NCI-H2029 (cell line): ENCODE measurements at places on chromosomes 12 and 14.

DNA sequence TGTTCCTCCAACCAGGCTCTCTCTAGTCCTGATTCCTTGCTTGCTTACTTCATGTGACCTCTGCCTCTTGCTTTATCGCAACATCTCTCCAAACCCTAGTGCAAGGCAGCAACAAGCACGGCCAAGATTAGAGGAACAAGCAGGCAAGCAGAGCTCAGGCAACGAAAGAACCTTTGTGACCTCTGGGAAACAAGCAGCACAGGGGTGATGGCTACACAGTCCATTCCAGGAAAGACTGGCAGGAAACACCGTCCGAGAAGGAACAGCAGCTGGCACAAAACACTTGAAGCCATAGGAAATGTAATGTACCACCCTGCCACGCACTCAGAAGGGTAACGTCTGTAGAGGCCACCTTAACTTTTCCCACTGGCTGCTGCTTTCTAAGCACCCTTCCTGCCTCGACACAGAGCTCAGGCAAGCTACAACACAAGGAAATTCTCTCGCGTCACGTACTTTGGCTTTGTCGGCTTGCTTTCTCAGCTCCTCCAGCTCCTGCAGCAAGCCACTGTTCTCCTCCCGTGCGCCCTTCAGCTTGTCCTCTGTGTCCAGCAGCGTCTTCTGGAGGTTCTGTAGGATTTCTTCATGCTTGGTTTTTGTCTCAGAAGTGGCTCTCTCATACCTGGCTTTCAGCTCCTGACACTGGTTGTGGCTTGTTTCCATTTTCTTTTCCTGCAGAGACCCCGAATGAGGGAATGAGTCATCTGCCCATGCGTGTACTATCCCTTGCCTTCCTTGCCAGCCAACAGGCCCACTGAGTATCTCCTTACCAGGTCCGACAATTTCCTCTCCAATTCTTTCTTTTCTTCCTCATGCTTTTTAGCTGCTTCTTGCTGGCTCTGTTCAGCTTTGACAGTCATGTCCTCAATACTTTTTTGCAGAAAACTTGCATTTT is 61.4 kb upstream of the VPS33A start:
- no peak for DNase-seq

DNA sequence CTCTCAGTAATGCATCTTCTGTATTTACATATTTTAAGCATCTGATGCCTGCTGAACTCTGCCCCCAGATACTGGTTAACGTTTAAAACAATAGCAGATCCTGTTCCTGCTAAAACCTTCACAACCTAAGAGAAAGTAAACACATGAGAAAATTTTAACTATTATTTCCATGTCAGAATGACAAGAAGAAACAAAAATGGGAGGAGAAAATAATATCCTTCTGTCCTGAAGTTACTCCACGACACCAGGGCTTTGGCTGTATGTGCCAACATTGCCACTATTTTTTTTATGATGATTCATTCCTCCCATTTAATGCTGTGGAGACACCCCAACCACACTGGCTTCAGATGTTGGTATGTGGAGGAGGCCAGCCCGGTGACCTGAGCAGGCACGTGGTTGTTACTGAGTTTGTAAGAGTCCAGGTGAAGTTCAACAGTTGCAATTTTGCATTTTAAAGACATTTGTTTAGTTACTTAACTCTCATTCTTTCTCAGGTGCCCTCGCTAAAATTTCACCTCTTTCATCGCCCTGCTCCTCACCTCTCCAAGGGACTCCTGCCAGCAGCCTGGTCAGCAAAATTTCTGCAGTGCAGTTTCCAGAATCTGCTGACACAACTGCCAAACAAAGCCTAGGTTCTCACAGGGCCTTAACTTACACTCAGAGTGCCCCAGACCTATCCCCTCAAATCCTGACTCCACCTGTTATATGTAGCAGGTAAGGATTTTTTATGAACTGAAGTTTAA is 65.5 kb upstream of the SLCO1C1 start:
- DNase-seq, result no peak

GRCh38 chr12:14252697-14253096 is 112.8 kb upstream of the ATF7IP start:
- DNase-seq, result no peak

GRCh38 chr12:94481734-94482133 is 22.1 kb upstream of the CEP83 start:
- no peak for DNase-seq

- no peak for DNase-seq
These were observed 134.3 kb downstream of the MED13L start for GRCh38 chr12:116142936-116143898.

- peak; percentile 23 for DNase-seq
These were observed 1.4 kb downstream of the KRT2 start for GRCh38 chr12:52650520-52651081.

DNA sequence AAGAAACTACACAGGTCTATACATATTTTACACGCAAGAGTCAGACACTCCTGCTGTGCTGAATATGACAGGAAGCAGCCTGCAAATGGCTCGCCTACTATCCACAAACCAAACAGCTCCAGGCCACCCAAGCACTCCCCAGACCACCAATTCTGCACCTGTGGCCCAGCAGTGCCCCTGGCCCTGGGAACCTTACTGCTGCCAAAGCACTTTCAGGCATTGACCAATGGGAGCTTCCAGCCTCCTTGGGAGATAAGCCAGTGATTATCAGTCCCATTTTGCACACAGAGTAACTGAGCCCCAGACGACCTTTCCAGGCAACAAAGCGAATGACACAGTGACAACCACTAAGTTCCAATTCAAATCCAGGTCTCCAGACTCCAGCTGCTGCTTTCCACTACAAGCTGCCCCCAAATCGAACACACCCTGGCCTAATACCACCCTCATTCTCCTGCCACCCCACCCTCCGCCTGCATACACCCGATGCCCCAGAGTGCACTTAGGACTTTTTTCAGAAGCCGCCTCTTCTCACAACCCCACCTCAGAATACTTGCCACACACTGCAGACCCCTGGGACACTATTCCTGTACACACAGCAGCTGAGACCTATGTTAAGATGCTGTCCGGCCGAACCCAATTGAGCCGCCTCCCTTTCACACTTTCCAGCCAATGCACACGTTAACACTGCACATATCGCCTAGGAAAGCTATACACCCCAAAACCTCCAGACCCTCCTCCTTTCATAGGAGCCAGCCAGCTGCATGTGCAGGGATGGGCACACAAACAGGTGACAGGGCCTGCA is 126.1 kb upstream of the PRMT8 start:
- DNase-seq, result no peak

DNA sequence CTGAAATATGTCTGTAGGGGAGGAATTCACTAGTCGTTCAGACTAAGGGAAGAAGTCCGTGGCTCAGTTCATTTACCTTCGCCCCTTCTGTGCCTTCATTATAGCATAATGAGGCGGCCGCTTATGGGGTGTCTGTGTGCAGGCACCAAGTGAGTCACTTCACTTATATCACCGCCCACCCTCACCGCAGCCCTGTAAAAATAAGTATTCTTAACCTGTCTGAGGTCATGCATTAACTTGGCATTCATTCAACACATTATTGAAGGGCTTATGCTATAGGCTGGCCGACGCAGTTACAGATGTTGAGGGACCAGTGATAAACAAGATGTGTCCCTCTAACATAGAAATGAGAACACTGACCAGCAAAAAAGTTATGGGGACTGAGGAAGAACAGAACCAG is 47.7 kb upstream of the PTCSC3 start:
- DNase-seq, result no peak

DNA sequence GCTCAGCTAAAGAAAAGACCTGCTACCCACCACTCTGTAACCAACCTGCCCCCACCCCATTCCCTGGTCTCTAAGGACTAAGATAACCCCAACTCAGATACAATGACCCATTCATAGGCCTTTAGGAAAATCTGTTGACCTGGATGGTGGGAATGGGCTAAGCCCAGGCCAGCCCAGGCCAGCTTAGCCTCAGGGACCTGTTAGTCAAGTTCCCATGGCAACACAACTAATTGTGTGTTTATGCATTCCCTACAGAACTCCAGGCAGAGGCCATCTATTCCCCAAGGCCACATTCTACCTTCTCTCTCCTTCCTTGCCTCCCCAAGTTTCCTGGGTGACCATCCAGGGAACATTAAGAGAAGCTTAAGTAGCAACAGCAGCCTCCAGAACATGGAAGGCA is 16.1 kb upstream of the KRT8 start:
- no peak for DNase-seq

DNA sequence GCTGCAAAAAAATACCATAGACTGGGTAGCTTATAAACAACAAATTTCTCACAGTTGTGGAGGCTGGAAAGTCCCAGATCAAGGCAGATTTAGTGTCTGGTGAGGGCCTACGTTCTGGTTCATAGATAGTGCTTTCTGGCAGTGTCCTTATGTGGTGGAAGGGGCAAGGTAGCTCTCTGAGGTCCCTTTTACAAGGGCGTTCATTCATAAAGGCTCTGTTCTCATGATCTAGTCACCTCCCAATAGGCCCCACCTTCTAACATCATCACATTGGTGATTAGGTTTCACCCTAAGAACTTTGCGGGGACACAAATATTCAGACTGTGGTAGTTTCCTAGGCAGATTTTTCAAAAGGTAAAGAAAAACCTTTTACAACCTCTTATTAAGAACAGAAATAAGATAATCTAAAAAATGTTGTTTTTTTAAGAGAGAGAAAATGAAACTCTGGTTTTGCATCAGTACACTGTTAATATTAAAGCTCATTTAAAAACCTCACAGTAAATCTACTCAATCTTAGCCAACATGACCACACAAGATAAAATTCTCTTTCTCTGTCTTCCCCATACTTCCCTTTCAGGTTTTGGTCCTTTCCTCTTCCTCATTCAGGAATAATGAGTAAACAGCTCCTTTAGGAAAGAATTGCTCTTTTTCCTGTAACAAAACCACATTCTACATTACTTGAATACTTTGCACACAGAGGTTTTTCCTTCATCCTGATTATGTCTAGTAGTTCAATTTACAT is 117.5 kb downstream of the UNC79 start:
- DNase-seq, result no peak

DNA sequence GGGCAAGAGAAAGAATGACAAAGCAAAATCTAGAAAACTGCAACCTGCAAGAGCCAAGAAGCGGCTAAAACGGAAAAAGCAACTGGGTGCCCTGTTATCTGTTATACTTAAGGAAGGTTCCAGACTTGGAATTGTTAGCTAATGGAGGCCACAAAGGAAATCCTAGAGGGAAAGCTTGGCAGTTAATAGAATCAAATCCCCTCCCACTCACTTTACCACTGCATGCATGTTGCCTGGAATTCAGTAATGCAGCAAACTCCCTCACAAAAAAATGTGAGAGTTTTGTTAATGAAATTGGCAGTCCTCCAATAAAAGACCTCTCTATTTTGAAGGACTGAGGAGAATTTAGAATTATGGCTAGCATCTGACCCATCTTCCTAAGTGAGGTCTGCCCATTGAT is 164.2 kb upstream of the SOX5 start:
- DNase-seq, result no peak

DNA sequence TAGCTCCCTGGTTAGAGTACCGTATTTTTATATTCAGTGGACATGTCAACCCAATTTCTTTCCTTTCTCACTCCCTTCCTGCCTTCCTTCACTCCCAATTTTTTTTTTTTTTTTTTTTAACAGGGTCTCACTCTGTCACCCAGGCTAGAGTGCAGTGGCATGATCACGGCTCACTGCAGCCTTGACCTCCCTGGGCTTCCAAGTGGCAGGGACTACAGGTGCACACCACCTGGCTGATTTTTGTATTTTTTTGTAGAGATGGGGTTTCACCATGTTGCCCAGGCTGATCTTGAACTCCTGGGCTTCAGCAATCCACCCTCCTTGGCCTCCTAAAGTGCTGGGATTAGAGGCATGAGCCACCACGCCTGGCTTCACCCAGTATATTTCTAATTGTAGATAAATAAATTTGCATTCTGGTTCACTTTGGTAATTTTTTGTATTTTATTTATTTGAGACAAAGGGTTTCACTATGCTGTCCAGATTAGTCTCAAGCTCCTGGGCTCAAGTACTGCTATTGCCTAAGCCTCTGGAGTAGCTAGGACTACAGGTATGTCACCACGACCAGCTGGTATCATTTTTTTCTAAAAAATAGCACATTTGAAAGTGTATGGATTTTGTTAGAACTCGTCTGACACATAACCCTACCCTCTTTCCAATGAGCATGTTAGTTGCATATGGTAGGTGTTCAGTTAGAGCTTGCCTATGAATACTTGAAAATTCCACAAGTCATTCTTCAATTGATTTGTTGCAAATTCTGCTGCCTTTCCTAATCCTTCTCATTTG is 15.7 kb downstream of the SLC38A2 start:
- no peak for DNase-seq

DNA sequence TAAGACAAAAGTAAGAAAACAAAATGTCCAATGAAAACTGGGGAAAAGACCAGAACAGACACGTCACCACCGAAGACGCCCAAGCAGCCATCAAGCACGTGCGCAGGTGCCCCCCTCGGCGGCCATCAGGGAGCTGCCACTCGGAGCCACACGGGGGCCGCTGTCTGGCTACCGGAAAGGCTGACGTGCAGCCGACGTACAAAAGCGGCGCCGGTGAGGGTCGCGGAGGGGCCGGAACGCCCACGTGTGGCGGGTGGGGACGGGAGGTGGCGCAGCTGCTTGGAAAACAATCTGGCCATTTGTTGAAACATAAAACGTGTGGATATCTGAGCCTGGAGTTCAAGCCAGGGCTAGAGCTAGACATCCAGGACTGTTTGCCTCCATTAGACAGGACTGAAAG is 60.7 kb downstream of the GALNT9 start:
- DNase-seq, result no peak

- DNase-seq, result no peak
These were observed 20.5 kb downstream of the RILPL1 start for GRCh38 chr12:123512838-123513665.

GRCh38 chr14:101961746-101962502 is 2.4 kb upstream of the DYNC1H1 start:
- no peak for DNase-seq

DNA sequence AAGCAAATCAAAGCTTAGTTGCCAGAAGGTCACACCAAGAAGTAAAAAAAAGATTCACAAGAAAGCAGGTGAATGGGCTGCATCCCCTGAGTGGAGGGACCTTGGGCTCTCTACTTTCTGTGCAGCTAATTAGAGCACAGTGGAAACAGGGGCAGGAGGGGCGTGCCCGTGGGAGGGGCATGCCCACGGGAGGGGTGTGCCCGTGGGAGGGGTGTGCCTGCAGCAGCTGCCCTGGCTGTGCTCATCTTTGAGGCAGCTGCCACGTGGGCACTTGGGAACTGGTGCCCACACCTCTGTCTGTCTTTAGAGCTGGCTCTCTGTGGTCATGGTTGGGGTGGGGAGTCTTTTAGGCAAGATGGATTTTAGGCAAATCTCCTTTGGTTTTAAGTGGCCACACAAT is 60.0 kb downstream of the EML1 start:
- no peak for DNase-seq
